Activated CD4-positive, alpha-beta T cell treated with anti-CD3 and anti-CD28 coated beads, Interleukin-2, amount 50 U/mL, for 4 hours (primary cell): ENCODE measurements at places on chromosomes 11 and 22.

GRCh38 chr11:113859665-113860064, 15.7 kb downstream of the USP28 start:
- no peak for DNase-seq

DNA sequence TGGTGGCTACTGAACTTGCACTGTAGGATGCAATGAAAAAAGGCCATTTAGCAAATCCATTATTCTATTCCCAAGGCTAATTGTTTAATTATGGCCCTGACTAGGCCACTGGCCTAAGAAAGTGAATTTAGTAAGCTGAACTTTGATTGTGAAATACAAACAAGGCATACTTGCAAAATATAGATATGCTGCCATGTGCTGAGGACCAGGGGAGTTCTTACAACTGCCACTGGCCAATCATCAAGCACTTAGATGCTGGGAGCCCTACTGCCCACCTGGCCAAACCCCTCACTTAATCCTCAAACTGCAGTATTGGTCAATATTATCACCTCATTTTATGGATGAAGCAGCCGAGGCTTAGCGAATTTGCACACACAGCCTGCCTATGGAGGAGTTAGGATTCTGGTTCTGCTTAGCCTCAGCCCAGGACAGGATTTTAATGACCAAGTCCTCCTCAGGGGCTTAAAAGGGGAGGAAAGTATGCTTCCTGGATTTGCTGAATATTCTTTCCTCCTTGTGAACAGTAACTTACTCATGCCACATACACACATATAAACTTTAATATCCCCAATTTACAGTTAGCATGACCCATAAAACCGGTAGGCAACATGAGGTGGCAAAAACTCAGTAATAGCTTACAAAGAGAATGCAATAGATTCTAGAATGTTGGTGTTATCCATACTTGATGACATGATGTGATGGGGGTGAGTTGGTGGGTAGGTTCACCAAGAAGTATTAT, 39.3 kb downstream of the CD44 start:
- no peak for DNase-seq

- no peak for DNase-seq
These were observed 2.3 kb upstream of the RTN4RL2 start for GRCh38 chr11:57458060-57458409.

GRCh38 chr22:48940266-48941032, 887.2 kb downstream of the BRD1 start:
- DNase-seq, result no peak

GRCh38 chr11:72189455-72190250, 2.3 kb upstream of the FOLR1 start:
- DNase-seq, result no peak

DNA sequence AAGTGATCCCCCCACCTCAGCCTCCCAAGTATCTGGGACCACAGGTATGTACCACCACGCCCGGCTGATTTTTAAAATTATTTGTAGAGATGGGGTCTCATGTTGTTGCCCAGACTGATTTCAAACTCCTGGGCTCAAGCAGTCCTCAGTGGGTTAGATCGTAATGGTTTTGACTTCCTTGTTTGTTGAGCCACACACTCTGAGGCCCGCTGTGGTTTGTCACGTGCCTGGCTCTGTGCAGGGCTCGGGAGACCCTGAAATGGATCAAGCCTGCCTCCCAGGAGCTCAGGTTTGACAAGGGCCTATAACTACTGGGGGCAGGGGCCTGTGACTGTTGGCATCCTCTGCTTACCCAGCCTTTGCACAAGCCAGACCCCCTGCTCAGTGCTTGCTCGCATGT, 68.1 kb downstream of the MPPED1 start:
- no peak for DNase-seq

GRCh38 chr22:35231585-35232084, 25.7 kb upstream of the HMGXB4 start:
- peak; percentile 68 for DNase-seq

DNA sequence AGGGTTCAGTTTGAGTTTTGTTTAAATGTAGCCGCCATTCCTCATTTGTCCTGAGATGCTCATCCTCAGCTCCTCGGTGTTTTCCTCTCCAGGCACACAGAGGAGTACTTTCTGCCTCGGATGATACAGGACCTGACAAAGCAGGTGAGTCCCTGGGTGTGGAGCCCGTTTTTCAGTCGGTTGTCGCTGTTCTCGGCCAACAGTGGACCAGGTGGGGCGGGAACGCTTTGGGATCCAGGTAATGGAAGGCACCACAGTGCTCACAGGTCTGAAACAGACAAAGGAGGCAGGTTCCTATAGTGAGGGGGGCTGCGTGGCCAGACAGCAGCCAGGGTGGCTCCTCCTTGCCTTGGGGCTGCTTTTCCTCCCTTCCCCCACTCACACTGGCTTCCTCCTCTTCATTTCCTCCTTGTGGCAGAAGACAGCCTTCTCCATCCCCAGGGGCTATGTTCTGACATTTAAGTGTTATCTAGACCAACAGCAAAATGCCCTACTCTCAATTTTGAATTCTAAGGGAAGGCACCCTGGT, 19.4 kb downstream of the NADSYN1 start:
- no peak for DNase-seq

- DNase-seq, result no peak
These were observed 72.6 kb downstream of the C22orf31 start for GRCh38 chr22:28989035-28989464.

- DNase-seq, result no peak
These were observed 13.8 kb downstream of the CABP7 start for GRCh38 chr22:29733362-29734201.

DNA sequence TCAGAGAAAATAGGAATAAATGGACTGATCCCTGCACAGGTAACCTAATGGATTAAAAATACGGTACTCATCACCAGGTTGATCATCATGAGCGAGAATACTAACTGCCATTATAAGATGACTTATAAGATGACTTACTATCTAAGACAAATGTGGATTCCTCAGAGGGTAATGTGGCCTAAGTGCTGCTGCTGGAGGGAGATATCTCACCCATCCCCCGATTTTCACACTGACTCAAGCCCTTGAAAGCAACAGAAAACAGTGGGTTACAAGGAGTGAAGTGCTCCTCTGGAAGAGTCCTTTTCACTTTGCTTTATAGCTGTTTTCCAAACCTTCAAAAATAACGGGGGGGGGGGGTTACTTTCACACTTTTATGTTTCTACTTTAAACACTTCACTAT, 920 bp downstream of the TMEM218 start:
- DNase-seq, result no peak

GRCh38 chr11:116507849-116508695, 264.7 kb downstream of the BUD13 start:
- no peak for DNase-seq

- DNase-seq, result no peak
These were observed 102.7 kb downstream of the COMMD9 start for GRCh38 chr11:36186340-36187175.

DNA sequence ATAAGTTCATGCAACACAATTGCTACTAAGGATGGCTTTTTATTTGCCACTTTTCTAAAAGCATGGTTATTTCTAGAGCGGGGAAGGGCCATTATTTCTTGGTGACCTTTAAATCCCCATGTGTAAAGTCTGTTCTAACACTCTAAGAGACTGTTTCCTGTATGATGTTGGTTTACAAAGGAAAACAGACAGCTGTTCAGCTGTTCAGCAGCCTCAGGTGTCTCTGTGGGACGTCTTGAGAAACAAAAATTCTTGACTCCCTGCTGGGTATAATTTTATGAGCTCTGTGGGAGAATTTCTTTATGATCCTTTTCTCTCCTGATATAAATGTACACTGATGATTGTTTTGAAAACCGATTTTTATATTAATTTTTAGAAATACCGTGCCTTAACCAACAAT, 13.9 kb downstream of the MUC15 start:
- DNase-seq, result no peak

GRCh38 chr11:117919341-117919740, 9.9 kb downstream of the TMPRSS13 start:
- no peak for DNase-seq

- DNase-seq, result peak; percentile 84
These were observed 32.0 kb upstream of the COMT start for GRCh38 chr22:19909350-19910179.

DNA sequence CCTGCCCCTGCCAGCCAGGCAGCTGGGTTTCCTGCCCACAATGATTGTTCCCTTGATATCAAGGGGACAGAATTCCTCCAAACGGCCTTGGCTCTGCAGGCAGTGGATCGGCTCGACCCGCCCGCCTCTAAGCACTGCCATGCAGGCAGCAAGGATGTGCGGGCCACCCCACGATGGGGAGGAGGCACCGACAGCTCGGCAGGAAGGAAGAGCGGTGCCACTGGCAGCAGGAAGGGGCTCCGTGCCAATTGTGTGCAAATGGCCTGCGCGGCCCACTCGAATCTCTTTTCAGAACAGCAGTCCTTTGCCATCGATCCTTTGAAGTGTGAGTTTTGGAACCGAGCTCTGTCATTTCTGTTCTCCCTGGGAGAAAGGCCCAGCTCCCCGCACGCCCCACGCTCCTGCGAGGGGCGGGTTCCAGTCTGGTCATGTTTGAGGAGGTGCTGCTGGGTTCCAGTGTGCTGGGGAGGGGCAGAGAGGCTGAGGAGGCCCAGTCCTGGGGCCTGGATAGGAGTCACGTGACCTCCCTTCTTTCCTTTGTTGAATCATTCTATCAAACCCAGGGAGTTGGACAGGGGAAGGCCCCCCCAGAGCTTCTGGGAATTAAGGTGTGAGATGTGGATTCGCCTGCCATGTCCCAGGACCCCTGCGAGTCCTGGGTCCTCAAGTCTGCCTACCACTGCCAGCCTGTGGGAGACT, 406.0 kb downstream of the CTTN start:
- DNase-seq, result no peak

DNA sequence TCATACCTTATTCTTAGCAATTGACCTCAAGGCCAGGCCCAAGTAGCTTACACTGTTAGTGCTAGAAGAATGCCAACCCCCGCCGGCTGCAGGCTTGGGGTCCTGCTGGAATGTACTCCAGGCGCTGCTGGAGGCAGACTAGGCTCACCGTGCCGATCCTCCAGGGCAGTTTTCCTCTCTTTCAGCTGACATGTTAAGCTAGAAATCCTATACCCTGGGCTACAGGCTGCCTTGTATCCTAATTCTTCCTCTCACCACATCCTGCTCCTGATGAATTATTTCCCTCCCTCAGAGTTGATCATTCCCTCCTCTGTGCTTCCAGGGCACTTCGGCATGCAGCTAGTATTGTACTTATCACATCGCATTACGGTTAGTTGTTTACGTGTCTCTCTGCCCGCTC, 3.4 kb downstream of the SPTBN2 start:
- no peak for DNase-seq

DNA sequence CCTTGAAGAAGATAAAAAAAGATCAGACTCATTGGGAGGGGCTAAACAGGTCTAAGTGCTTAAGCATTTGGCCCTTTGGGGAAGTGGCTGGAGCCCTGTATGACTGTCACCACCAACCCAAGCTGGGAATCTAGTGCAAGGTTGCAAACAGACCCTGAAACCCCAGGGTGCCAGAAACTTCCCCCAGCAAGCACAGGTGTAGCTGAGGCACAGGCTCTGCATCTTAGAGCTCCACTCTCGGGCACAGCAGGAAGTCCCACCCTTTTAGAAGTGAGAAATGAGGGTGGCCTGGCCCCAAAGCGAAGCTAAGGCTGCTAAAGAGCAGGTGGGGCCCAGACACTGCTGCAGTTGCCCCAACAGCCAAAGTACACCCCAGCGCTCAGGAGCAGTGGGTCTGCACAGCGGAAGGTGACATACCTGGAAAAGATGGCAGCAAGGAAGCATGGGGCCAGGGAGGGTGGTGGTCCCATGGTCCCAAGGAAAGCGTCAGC, 5.8 kb upstream of the KDM2A start:
- no peak for DNase-seq

DNA sequence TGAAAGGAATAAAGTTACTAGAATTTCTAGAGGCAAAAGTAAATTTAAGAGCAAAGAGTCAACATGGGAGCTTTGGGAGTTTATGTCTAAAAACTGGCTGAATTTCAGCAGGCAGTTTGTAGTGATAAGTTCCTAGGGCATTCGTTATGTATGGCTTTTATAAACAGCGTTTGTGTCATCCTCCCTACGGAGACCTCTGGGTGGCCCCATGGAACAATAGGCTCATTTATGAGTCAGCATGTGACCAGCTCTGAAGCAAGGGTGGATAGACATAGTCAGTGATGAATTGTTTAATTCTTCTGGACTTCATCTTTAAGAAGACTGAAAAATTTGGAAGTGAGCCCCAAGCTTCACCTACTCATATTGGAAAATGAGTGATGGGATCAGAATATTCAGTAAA, 37.1 kb downstream of the SVIP start:
- DNase-seq, result no peak
